ENCODE measurements at places on chromosomes 12 and 14. TPM values are rescaled to one million over a fixed set of nuclear protein-coding genes. Genes with fewer than 3 reads are reported as not detected.
A peak's percentile ranks its signal among the peaks of the same experiment; 100 is the strongest.

The CD163 gene
- 0.77 TPM for total RNA-seq

The LALBA gene
- total RNA-seq: not detected

The LTBP2 gene
- 1.2 TPM for total RNA-seq

DNA sequence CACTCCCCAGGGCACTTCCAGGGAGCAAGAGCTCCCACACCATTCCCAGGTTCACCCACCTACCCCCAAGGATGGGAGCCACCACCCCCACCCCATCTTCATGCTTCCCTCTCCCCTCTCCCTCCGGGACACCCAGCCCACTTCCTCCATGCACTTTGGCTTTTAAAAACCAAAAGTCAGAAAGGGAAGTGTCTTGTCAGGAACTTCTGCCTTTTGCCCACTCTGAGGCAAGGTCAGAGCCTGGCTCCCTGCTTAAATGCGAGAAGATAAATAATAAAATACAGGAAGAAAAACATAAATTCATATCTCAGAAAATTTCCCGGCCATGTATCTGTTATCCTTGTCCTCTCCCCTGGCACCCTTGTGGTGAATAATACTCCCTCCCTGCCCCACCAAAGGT is 81.6 kb downstream of the PTGER2 start:
- DNase-seq: no peak

- DNase-seq: no peak
Measured at GRCh38 chr12:131494741-131495524, 216.0 kb upstream of the SFSWAP start.

DNA sequence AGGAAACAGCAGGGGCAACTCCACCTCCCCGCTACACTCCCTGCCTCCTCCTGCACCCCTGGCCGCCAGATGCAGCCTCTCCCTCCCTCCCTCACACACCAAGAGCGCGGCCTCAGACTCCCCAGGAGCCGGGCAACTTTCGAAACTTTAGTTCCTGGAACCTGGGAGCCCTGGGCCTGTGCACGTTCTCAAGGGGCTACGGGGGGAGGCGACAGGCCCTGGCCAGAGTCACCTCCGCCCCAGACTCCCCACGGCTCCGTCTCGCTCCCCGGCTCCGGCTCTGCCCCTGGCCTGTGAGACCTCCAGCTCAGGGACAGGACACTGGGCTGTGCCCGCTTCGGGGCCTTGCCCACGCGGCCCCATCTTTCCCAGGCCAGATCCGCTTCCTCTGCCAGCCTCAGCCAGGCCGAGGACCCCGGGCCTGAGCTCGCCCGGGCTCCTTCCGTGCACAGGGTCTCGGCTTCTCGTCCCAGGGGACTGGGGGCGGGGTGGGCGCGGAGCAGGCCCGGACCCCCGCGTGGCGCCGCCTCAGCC is 5.5 kb downstream of the AMN start:
- peak; percentile 54 for DNase-seq

GRCh38 chr12:108777156-108777555 is 45.8 kb upstream of the CORO1C start:
- no peak for DNase-seq

DNA sequence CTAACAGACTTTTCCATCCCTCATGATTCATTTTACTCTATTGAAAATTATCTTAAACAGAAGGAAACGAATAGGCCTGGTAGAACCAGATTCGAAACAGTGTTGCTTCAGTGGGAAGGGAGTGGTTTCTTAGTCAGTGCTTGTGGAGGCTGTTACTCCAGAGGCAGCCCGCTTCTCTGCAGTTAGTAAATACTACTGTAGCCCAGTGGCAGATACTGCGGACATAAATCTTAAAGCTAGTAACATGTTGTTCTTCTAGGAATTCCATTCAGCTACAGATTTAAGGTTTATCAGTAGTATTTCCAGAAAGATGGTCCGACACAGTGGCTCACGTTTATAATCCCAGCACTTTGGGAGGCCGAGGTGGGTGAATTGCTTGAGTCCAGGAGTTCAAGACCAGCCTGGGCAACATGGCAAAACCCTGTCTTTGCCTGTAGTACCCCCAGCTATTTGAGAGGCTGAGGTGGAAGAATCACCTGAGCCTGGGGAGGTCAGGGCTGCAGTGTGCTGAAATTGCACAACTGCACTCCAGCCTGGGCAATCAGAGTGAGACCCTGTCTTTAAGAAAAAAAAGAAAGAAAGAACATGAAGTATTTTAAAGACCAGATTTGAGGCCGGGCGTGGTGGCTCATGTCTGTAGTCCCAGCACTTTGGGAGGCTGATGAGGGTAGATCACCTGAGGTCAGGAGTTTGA is 45.9 kb downstream of the DIP2B start:
- DNase-seq: no peak

DNA sequence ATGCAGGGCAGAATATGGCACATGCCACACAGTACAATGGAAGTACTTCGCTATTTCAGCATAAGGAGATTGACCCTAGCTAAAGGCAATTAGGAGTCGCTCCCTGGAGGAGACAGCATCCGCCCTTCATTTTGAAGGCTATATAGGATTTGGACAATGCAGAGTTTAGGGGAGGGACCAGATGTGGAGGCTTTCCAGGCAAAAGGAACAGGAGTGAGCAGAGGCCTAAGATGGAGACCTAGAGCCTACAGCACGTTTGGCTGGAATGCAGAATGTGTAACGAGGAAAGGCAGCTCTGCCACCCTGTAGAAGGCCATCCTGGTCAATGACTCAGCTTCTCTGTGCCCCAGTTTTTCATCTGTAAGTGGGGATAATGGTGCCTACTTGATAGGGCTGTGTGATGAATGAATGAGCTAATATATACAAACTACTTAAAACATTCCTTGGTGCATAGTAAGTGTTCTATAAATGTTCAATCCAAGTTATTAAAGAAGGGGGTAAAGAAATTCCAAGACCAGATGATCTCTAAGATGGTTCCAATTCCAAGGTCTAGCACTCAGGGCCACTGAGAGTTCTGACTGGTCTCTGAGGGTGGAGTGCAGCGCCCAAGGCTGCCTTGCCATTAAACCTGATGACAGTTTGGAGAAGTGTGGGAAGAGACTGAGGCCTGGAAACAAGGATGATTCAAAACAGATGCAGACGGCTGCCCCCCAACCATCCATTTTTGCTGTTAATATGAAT is 54.3 kb upstream of the FRMD6 start:
- no peak for DNase-seq

- DNase-seq: peak; percentile 16
Measured at GRCh38 chr12:45464699-45465098, 248.8 kb downstream of the ANO6 start.

- DNase-seq: no peak
Measured at GRCh38 chr12:127214186-127214585, 1052.8 kb upstream of the TMEM132C start.

Measured in WTC11 (cell line).